CD4-positive, alpha-beta T cell treated with Interleukin-12 subunit alpha and Interleukin-12 subunit beta, for 1 hour (primary cell): ENCODE measurements at places on chromosomes 6 and 20.

GRCh38 chr20:45892828-45893500 lies 1.8 kb downstream of the CTSA start:
- peak; percentile 28 for DNase-seq

GRCh38 chr6:36053878-36054277 lies 26.3 kb downstream of the MAPK14 start:
- DNase-seq = no peak

DNA sequence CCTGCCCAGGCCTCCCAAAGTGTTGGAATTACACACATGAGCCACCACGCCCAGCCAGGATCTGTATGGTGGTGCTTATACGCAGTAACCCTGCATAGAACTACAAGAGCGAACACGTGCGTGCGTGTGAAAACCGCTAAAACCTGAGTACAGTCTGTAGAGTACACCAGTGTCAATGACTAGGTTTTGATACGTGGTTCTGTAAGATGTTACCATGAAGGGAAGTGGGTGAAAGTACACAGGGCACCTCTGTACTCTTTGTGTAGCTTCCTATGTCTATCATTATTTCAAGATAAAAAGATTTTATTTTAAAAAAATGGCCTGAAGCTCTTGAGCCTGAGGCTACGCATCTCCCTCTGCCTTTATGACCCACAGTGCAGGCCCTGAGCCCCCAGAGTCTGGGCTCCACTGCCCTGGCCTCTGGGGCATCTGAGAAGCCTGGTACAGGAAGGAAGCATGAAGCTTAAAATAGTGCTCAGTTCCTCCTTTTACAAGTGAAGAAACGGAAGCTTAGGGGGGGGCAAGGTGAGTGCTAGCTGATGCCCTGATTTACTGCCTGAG lies 21.6 kb downstream of the LY86 start:
- peak; percentile 41 for DNase-seq

DNA sequence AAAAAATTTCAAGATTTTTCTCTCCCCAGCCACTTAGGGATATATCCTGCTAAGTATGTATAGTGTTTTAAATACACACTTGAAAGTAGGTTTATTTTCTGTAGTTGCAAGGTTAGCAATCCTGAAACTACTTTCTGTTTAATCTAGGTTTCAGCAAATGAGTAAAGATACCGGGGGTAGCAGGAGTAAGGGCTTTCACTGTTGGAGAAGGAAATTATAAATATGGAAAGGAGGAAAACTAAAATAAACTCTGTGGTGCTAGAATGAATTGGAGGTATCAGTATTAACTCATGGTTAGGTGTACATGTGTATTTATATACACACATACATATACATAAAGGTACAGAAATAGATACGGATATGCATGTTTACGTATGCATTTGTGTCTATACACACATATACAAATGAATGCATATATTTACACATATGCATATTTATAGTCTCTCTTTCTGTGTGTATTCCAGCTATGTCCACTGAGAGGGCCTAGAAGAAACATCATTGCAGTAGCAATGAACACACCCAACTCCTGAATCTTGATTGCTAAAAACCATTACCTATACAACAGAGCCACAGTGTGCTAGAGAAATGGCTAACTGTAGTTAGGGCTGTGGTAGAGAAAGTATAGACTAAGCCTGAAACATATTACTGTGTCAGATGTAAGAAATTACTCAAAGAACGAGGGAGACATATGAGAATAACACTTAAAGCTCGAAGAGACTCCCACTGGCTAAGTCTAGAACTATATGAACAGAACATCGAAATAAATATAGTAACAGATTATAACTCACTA lies 95.9 kb upstream of the EMILIN3 start:
- DNase-seq = no peak

GRCh38 chr20:64096535-64096934 lies 10.8 kb downstream of the NPBWR2 start:
- DNase-seq = no peak

DNA sequence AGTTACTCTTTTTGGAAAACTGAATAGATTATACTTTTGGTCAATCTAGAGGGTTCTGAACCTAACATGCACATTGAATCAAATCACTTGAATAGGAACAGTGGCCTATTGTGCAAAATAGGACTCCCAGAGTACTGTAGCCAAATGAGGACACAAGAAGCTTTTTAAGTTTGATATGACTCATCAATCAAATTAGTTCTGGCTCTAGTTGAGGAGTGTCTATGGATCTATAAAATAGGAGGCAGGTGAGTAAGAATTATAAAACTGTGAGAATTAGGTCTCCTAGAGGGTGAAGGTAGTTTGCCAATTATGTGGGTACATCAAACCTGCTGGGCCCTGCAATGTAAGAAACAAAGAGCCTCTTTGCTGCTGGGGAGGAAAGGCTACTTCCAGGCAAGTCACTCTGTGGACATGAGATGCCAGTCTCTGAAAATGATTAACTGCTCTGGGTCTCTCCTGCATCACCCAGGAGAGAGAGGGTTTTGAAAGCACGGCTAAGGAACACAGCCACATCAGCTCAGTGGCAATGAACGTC lies 112.3 kb downstream of the RCAN2 start:
- DNase-seq = no peak

- no peak for DNase-seq
Observed at GRCh38 chr6:163189609-163190008, 224.9 kb upstream of the QKI start.

DNA sequence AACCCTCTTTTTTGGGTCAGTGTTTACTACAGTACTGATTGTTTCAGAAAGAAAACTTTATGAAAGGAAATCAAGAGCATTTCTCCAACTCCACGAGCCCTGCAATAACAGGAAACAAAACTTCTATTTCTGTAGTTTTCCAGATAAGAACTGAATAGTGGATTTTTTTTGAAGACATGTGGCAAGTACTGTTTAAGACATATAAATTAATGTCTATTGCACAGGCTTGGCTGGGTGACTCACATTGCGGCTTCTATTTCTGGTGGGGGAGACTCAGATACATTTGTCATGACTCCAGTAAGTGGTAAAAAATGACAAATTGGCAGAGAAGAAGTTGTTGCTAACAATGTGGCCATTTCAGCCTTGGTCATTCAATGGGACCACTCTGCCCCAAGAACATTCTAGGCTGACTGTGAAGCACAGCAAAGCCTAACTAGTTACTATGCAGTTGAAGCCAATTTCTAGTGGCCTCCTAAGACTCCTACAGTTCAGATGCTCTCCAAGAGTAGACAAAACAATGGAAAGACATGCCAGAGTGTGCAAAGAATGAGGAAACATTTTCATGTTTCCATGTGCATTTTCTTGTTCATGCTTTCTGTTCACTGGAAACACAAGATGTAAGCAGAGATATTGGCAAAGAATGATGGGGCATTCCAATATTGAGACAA lies 200.9 kb downstream of the EDN1 start:
- DNase-seq = no peak

DNA sequence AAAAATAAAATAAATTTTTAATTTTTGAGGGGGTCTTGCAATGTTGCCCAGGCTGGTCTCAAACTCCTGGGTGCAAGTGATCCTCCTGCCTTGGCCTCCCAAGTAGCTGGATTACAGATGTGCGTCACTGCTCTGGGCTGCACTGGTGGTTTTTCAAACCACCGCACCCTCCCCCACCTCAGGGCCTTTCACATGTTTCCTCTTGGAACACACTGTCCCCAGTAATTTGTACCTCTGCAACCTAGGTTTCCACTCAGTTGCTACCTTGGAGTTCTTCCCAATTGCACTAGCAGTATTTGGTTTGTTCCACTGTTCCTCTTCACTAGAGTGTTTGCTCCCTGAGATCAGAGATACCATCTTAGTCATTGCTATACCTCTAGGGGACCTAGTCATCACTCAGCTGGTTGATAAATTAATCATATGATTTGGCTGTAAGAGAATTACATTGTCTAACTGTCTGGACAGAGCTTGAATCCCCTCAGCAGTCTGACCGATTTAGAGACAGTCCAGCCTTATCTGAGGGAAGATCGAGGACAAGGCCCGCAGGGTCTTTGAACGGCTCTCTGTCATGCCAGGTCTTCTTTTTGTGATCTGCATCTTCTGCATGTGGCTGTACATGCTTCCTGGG lies 32.0 kb downstream of the CEP43 start:
- DNase-seq = no peak

DNA sequence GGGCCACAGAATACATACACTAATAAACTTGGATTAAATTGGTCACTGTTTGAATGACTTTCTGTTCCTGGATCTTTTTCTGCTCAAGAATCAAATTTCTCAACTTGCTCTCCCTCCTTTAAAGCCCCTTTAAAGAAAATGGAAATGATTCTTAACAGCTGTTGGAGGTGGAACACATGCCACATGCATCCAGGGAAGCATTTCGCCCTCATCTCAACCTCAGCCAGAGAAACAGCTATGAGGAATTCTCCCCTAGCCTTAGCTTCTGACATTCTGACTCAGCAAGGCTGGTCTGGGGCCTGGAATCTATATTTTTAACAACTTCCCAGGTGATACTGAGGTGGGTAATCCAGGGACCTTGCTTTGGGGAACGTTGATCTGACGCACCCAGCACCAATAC lies 263.4 kb upstream of the ECI2 start:
- no peak for DNase-seq

- DNase-seq = no peak
Observed at GRCh38 chr20:61763740-61764400, 301.8 kb downstream of the TAF4 start.

GRCh38 chr6:132819405-132820161 lies 5.2 kb downstream of the RPS12 start:
- no peak for DNase-seq

- DNase-seq = no peak
Observed at GRCh38 chr6:151009576-151009975, 144.1 kb downstream of the MTHFD1L start.

DNA sequence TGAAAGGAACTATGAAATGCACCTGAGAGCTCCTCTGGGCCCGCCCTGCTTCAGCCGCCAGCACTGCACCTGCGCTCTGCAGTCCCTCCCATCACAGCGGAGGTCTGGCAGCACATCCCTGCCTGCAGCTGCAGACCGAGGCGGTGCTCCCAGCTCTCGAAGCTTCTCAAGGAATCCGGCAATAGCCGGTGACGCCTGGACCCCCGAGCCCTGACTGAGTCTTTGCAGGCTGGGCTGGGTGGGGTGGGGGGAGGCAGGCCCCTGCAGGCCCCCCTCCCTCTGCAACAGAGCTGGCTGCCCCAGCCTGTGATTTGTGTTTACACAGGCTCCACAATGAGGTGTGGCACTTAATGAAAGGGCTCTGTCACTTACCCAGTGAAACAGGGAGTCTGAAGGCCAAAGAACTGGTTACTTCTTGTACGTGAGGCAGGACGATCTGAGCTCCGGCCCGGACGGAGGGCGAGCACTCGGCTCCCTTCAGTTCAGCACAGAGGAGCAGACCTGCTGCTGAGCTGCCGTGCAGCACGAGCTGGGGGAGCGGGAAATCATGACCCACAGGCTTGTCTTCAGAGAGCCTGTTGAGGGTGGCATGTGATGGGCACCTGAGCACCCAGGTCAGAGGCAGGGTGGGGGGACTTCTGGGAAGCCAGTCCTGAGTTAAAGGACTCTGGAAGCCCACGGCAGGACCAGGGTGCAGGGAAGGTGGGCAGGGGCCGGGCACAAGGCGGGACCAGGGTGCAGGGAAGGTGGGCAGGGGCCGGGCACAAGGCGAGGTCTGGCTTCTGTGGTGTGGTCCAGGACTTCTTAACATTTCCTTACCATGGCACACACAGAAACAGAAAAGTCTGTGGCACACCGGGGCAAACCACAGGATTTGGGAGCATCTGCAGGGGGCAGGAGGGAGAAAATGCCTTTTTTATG lies 192.3 kb upstream of the THBS2 start:
- DNase-seq = no peak

- no peak for DNase-seq
Observed at GRCh38 chr6:65557224-65557623, 149.8 kb downstream of the EYS start.

- DNase-seq = peak; percentile 12
Observed at GRCh38 chr6:153511896-153512496, 380.9 kb upstream of the RGS17 start.

- no peak for DNase-seq
Observed at GRCh38 chr6:5936140-5936539, 70.6 kb downstream of the NRN1 start.

GRCh38 chr20:48807051-48807450 lies 20.7 kb downstream of the PREX1 start:
- DNase-seq = no peak

GRCh38 chr20:11447371-11448100 lies 470.2 kb upstream of the BTBD3 start:
- DNase-seq = no peak

GRCh38 chr6:96104910-96105309 lies 89.1 kb downstream of the FUT9 start:
- no peak for DNase-seq

GRCh38 chr6:2971420-2972218 lies at the start of gene SERPINB6:
TSS of gene SERPINB6 (minus strand) at chr6:2971567. CDS start at chr6:2959332, 12,235 bp downstream.
- DNase-seq = peak; percentile 52

GRCh38 chr6:151911401-151911800 lies 103.9 kb downstream of the ESR1 start:
- no peak for DNase-seq

DNA sequence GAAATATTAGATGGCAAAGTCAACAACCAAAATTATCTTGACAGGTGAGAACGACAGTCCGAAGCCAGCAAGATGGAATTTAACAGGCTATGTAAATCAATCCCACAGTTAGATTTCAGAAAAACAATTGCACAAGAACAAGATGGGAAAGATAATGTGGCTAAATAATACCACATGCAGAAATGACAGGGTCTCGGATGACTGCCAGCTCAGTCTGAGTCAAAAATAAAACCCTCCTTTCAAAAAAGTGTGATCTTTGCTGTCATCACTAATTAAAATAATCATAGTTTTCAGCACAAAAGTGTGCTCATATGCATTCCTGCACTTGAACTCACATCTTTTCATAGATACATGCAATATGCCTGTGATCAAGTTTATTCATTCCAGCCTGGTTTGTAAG lies 25.9 kb downstream of the FOXQ1 start:
- DNase-seq = no peak

- peak; percentile 32 for DNase-seq
Observed at GRCh38 chr6:15628499-15629131, 34.2 kb downstream of the DTNBP1 start.

- DNase-seq = no peak
Observed at GRCh38 chr6:148846778-148847761, 100.2 kb downstream of the UST start.

DNA sequence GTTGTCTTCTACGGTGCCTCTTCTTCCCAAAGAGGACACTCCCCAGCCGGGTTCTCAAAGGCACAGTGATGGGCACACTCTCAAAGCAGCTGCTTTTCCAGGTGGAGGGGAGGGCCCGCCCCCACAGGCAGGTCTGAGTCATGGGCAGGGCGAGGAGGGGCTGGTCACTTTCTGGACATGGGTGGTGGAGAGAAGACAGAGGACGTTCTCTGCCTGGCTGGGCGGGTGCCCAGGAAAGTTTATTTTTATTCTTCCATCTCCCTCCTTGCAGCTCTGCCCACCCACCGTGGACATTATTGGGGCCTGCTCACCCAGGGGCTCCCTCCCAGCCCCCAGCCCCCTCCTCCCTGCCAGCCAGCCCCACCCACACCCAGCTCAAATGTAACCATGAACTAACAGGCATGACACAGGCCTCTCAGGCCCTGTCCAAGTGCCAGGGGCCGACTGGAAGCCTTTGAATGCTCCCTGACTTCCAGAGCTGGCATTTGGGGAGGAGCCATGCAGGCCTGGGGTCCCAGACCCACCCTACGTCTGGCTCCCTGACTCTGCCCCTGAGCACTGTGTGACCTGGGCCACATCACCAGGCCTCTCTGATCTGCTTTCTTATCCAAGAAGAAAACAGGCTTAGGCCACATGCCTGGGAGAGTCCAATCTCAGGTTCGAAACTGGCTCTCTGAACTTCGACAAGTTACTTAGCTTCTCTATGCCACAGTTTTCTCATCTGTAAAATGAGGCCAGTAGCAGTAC lies 8.0 kb downstream of the TGM2 start:
- no peak for DNase-seq
